Left cardiac atrium (tissue), 4 donors: ENCODE measurements at places on chromosomes 12 and 14. TPM values are rescaled to one million over a fixed set of nuclear protein-coding genes. Genes with fewer than 3 reads are reported as not detected.
A peak's percentile ranks its signal among the peaks of the same experiment; 100 is the strongest.

DNA sequence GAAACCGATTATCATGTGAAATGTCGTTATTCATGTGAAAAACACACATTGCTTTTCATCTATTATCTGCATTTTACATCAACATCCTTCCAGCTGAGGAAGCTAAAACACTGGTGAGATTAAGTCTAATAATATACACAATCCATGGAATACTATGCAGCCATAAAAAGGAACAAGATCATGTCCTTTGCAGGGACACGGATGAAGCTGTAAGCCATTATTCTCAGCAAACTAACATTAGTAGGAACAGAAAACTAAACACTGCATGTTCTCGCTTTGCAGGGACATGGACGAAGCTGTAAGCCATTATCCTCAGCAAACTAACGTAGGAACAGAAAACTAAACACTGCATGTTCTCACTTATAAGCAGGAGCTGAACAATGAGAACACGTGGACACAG lies 18.3 kb downstream of the KICS2 start:
- no peak for DNase-seq

DNA sequence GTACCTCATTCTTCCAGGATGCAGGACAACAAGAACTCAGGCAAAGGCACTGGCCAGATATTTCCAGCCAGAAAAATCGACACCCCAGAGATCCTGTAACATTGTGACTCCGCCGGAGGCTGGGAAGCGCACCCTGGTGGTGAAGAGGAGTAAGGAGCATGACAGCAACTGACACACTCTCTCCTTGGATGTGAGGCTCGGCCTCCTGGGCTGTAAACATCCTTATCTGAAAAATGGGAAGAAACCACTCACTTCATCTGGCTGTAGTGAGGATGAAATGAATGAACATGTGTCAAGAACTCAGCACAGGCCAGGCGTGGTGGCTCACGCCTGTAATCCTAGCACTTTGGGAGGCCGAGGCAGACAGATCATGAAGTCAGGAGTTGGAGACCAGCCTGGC lies 27.5 kb downstream of the TCHP start:
- no peak for DNase-seq

DNA sequence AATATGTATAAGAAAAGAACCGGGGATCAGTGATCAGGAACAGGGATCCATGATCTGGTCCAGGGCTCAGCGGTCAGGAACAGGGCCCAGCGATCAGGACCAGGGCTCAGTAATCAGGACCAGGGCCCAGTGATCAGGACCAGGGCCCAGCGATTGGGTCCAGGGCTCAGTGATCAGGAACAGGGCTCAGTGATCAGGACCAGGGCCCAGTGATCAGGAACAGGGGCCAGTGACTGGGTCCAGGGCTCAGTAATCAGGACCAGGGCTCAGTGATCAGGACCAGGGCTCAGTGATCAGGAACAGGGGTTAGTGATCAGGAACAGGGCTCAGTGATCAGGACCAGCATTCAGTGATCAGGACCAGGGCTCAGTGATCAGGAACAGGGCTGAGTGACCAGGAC lies 56.3 kb downstream of the TMEM121 start:
- no peak for DNase-seq

GRCh38 chr12:5745251-5745888 lies 199.7 kb downstream of the ANO2 start:
- peak; percentile 73 for DNase-seq

GRCh38 chr12:117328556-117329100 lies 32.8 kb downstream of the NOS1 start:
- no peak for DNase-seq

DNA sequence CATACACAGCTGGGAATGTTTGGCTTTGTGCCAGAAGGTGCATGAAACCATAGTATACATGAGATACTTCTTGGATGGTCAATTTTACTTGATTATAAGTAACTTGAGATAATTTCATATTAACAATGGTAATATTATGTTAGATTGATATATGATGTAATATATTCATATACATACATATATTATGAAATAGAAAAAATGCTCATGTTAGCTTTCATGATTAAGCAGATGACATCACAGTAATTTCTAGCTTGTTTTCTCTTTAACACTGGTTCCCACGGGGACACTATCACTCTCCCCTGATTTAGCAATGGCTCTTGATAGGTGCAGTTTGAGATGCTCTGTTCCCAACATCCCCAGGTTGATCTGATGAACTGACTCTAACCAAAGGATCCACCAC lies 35.4 kb upstream of the NTF3 start:
- DNase-seq, result no peak

GRCh38 chr12:113242026-113242418 lies 20.8 kb downstream of the TPCN1 start:
- DNase-seq, result peak; percentile 23

DNA sequence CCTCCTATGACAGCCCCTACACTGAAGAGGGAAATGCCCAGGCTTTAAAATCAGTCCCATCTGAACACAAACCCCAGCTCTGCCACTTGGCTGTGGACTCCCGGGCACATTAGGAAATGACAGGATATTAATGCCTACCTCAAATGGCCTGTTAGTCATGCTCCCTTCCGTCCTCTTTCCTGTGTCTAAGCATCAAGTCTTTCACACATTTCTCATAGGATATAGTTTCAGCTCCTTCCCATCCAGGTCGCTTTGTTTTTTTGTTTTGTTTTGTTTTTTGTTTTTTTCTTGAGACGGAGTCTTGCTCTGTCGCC lies 16.1 kb downstream of the PLEK2 start:
- no peak for DNase-seq

TMTC2 gene
- 3.3 TPM for total RNA-seq
